Stimulated activated CD4-positive, alpha-beta T cell treated with anti-CD3 and anti-CD28 coated beads, Interleukin-2, amount 100 ng/mL, for 24 hours (primary cell): ENCODE measurements at places on chromosomes 12 and 14.

GRCh38 chr12:24630446-24630845 lies 318.5 kb downstream of the BCAT1 start:
- no peak for DNase-seq

GRCh38 chr12:69149270-69149669 lies 90.1 kb upstream of the CPSF6 start:
- no peak for DNase-seq

GRCh38 chr12:23221066-23221465 lies 596.1 kb downstream of the ETNK1 start:
- DNase-seq: no peak

DNA sequence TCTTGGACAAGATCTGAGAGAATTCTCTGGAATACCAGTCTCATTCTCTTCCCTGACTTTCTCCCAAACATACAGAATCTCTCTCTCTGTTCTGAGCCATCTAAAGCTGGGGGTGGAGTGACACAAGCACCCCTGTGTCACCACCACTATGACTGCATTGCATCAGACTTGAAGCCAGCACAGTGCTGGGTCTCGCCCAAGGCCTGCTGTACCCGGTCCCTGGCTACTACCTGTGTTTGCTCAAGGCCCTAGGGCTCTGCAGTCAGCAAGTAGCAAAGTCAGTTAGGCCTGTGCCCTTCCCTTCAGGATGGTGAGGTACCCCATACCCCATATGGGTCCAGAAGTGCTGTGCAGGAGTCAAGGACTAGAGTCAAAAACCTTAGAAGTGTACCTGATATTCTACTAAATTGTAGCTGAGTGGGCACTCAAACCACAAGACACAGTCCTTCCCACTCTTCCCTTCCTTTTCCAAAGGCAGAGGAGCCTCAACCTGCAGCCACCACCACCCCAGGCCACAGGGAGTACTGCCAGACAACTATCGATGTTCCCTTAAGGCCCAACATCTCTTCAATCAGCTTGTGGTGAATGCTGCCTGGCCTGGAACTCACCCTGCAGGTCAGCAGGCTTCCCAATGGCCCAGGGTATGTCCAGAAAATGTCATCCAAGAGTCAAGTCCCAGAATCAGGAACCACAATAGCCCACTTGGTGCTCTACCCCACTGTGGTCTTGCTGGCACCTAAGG lies 21.2 kb upstream of the RDH16 start:
- DNase-seq: no peak
